ENCODE measurements at places on chromosomes 3 and 15. TPM values are rescaled to one million over a fixed set of nuclear protein-coding genes. Genes with fewer than 3 reads are reported as not detected.

PLA2G4D gene
- polyA plus RNA-seq: 0.14 TPM

USP50 gene
- polyA plus RNA-seq: not detected

IQCF5 gene
- polyA plus RNA-seq: not detected

DNAH12 gene
- polyA plus RNA-seq: 0.71 TPM

DLEC1 gene
- polyA plus RNA-seq: 0.59 TPM

GCSAM gene
- polyA plus RNA-seq: 1.0 TPM

TRIM71 gene
- polyA plus RNA-seq: 0.15 TPM

TMEM207 gene
- polyA plus RNA-seq: not detected

DNA sequence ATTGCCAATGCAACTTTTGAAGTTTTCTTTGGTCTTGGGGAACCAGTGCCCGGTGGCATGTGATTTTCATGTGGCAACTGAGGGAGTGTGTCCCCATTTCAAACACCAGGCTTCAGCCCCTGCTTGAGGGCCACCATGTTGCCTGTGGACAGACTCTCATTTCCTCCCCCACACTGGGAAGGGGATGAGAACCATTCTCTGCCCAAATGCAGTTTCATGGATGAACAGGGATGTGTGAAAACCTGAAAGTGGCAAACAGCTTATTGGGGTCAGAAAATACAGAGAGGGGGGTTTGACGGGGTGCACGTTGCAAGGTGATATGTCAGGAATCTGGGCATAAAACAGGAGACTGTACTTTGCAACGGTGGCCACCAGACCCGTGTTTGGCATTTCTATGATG is 6.3 kb downstream of the FAM107A start:
- no peak for DNase-seq

DNA sequence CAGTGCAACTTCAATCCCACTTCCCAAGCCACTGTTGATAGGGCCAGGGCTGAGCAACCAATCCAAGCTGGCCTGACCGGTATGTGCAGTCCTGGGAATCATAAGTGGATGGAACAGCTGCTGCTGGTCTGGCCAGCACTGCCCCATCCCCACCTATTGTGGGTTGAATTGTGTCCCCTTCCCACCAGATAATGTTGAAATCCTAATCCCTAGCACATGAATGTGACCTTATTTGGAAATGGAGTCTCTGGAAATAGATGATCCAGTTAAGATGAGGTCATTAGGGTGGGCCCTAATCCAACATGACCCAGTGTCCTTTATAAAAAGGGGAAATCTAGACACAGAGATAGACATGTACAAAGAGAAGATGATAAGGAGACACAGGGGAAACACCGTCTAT is 13.7 kb upstream of the PDIA5 start:
- DNase-seq: no peak

DNA sequence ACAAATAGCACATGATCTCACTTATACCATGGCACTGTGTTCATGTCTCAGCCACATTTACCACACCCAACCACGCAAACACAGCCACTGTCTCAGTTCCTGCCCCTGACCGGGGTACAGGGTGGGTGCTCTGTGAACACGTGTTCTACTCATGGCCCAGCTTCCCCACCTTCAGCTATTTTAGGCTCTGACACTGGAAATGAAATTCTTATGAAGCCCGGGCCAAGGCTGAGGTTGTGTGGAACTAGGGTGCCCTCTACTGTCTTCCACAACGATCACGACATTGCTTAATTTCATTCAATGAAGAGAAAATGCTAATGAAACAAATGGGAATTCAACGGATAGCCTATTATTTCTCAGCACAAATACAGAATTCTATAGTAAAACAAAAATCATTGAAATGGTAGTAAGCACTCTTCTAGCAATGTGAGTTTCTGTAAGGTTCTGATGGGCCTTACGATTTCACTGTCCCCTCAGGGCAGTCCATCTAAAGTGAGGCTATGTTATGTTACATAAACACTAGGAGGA is 2.1 kb upstream of the GABRA5 start:
- no peak for DNase-seq

- no peak for DNase-seq
Observed at GRCh38 chr15:45784656-45785055, 149.8 kb downstream of the SQOR start.

- no peak for DNase-seq
Observed at GRCh38 chr3:54202054-54202453, 79.7 kb downstream of the CACNA2D3 start.

DNA sequence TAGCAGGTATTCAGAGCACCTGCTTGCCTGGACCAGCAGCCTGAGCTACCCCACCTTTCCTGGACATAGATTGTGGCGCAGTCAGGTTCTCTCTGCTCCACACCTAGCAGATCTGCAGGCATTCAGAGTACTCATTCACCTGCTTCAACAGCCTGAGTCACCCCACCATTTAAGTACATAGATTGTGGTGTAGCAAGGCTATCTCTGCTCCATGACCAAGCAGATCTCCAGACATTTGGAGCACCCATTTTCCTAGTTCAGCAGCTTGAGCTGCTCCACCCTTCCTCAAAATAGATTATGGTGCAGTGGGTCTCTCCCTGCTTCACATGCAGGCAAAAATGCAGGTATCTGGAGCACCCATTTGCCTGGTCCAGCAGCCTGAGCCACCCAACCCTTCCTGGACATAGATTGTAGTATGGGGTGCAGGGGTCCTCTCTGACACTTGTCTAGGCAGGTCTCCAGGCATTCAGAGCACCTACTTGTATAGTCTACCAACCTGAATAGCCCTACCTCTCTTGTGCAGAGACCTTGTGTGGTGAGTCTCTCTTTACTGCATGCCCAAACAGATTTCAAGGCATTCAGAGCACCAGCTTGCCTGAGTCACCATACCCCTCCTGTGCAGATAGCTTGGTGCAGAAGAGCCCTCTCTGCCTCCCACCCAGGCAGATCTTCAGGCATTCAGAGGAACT is 466.0 kb upstream of the THBS1 start:
- no peak for DNase-seq

DNA sequence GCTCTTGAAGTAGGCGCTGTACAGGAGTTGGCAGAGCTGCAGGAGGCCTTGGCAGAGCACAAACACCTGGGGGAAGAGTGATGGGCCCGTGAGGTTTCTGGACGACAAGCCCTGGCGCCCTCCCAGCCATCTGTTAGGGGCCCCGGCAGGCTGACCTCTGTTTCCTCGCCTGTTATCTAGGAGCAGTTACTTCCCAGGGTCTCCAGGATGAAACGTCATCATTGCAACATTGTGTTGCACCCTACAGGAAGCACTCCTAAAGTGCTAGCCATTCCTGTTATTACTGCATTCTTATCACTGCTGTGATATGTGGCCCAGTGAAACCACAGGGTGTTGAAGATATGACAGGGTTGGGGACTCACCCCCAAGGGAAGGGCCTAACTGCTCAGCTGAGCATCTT is 50.2 kb downstream of the SLCO2A1 start:
- no peak for DNase-seq

DNA sequence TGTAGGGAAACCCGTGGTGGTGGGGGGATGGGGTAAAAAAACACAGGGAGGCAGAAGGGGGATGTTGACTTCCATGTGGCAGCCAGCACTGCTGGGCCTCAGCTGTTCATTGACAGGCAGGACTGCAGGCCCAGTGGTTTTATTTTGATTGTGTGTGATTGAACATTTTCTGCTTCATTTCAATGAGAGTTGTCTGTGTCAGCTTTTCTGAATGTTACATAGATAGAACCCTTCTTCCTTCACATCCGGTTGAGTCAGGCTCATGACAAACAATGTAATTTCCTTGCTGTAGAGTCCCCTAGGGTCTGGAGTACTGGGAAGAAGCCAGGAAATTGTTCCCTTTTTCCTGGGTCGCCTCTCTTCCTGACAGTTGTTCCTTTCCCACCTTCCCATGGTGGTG is 8.2 kb upstream of the RPP25 start:
- DNase-seq: no peak

DNA sequence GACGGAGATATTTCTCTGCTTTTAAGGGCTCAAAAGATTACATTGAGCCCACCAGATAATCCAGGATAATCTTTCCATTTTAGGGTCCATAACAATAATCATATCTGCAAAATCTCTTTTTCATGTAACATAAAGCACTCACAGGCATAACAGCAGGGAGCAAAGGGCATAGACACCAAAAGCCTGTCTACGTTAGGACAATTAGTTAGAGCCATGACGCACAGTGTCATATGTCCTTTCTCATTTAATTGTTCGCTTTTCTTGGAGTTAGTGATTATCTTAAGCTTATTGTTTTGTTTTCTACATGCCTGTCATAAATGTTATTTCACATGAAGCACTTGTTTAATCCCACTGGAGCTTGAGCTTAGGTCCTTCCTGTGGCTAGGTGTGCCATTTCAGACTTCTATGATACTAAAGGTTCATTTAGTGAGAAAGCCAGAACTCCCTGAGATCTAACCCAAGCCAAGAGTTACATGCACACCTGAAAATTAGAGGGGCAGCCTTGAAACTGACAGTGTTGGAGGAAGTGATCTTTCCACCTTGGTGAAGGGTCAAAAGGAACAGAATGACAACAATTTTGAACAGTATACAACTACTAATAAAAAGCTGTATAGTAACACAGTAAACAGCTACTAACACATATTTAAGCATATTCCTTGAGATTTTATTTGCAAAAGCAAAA is 11.7 kb upstream of the HHATL start:
- no peak for DNase-seq

GRCh38 chr15:58779554-58779953 is 8.5 kb downstream of the MINDY2 start:
- no peak for DNase-seq

GRCh38 chr3:114712728-114713492 is 419.1 kb downstream of the TIGIT start:
- DNase-seq: no peak
